ENCODE measurements at places on chromosomes 3 and 15.

DNA sequence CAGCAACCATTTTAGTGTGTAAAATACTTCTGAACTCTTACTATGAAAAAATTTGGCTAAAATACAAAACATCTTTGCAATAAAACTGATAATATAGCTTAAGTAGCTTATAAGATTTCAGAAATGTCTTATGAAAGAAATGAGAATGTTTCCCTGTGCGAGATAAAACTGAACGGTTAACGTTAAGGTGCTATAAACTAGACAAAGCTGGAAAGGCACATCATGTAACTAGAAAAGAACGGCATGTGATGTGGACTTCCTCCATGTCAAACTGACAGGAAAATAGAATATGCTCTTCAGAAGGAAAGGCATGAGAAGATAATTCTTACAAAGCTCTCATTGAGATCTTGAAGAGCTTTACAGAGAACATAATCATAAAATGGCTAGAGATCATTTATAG is 36.5 kb downstream of the NCK1 start:
- no peak for DNase-seq

- DNase-seq, result no peak
Observed at GRCh38 chr3:158810823-158811724, 9.2 kb downstream of the MFSD1 start.

DNA sequence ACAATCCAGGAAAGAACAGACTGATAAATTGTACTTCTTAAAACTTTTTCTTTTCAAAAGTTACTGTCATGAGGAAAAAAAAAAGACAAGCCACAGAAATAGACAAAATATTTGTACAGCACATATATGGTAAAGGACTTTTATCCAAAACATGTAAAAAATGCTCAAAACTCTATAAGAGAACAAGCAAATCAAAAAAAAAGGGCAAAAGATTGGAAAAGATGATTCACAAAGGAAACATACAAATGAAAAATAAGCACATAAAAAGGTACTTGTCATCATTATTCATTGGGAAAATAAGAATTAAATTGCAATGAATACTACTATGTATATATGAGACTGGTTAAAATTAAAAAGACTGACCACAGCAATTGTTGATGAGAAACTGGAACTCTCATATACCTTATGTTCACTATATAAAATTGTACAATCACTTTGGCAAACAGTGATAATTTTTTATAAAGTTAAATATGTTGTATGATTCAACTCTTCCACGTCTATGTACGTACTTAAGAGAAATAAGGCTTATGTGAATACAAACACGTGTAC is 39.7 kb downstream of the DIPK2A start:
- no peak for DNase-seq

DNA sequence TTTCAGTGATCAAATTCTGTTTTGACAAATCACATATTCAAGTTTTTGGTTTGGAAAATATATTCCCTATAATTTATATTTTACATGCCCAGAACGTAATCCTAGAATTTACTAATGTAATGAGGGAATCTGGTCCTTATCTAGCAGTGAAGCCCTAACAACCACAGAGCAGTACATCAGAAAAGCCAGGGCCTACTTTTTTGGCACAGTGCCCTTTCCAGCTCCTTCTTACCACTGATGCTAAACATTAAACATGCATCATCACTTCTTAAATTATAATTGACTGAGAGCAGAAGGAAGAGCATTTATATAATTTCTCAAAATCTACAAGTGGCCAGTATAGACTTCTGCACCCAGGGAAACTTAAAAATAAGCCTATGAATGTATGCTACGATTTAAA is 66.7 kb downstream of the FBXL22 start:
- DNase-seq, result no peak

DNA sequence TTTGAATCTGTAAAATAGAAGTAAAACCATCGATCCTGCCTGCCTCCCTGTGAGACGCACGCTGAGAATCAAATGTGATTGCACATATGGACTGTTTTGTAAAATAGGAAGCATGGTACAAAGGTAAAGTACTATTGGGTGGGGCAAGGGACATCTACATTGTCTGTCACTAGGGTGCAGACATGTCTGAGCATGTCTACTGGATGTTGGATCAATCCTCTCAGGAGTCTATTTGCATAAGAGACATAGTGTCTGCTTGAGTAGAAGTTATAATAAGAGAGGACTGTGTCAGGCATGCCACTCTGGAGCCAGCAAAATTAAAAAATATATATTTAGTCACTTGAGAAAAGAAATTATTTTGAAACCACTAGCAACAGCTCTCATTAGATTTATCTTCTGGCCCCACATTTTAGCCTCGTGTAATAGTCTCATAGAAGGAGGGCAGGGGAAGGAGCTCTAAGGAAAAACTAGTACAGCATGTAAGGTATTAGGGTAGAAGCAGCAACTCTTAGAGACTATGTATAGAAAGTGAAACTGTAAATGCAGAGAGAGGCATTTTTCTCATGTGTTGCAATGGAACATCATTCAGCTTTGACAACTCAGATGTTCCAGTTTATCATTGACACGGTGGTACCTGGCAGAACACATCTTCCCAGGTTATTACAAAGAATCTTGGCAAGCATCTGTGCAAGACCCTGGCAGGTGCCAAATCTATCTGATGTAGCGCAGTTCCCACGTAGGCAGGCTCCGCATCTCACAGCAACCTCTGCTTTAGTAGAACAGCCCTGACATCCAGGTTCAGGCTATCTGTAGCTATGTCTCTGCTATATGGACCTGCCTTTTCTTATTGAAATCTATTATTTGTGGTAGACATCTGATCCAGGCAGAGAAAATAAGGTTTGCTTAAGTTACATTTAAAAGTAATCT is 85.2 kb upstream of the CHL1 start:
- DNase-seq, result no peak
